ENCODE measurements at places on chromosomes 7 and 10.

DNA sequence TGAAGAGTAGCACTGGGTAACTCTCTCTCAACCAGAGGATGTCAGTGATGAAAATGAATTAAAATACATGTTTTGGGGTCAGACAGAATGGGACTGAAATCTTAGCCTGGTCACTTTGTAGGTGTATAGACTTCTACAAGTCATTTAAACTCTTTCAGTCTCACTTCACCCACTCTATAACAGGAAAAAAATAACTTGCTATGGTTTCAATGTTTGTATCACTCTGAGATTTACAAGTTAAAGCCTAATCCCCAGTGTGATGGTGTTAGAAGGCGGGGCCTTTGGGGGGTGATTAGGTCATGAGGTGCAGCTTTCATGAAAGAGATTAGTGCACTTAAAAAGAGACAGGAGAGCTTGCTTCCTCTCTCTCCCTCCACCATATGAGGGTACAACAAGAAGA lies 134.8 kb downstream of the INHBA start:
- ATAC-seq = no peak

DNA sequence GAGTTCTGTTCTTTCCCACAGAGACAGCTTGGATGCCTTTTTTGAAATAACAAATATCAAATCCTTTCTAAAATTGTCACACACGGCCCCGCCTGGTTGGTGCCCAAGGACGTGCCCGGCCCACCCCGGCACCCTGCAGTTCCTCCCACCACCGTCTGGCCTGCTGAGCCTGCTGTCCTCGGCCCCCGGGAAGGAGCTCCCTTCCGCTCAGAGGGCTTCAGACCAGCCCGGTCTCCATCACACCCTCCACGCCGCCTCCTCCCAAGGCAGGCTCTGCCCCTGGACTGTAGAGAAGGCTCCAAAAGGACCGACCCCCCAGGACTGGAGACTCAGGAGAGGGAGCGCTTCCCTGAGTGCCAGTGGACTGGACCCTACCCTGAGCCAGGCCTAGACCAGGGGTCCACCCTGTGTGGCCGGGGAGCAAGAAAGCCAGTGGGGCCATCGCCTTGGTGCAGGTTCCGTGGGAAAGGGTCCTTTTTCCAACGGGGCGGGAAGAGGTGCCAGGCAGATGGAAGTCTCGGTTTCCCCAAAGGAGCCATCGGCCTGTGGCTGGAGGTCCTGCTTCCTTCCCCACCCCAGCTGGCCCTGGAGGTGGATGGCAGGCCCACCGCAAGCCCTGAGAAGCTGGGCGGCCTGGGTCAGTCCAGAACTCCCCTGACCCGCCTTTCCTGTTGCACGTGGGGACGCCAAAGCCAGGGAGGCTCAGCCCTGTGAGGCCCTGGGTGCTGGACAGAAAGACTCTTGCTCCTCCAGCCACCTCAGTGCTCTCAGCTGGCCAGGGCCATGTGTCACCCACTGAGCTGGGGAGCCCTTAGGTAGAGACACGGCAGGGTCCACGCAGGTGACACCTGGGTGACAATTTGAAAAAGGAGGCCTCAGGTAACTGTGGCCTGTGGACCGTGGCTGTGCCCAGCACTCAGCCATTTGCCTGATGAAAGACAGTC lies 69.8 kb downstream of the PWWP2B start:
- ATAC-seq = no peak

DNA sequence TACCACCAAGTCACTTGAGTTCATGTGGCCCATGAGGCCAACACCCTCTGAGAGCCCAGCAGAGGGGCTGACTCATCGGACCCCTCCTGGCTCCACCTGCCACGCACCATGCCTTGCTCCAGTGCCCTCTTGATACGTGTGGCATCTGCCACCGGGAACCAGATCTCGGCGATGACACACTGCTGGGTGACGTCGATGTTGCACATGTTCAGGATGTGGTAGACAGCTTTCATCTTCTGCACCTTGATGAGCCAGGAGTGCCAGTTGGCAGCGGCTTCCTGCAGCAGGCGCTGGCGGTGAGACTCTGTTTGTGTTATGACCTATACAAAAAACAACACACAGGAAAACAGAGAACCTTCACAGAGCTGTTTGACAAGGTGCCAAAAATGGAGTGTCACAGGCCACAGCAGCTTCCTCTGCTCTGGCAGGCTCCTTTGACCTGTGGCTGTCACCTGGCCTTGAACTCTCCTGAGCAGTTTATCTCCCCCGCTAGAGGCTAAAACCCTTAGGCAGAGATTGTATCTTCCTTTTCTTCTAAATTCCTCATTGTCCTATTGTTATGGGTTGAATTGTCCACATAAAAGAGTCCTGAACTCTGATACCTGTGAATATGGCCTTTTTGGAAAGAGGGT lies 45.2 kb upstream of the TMEM213 start:
- ATAC-seq = no peak

DNA sequence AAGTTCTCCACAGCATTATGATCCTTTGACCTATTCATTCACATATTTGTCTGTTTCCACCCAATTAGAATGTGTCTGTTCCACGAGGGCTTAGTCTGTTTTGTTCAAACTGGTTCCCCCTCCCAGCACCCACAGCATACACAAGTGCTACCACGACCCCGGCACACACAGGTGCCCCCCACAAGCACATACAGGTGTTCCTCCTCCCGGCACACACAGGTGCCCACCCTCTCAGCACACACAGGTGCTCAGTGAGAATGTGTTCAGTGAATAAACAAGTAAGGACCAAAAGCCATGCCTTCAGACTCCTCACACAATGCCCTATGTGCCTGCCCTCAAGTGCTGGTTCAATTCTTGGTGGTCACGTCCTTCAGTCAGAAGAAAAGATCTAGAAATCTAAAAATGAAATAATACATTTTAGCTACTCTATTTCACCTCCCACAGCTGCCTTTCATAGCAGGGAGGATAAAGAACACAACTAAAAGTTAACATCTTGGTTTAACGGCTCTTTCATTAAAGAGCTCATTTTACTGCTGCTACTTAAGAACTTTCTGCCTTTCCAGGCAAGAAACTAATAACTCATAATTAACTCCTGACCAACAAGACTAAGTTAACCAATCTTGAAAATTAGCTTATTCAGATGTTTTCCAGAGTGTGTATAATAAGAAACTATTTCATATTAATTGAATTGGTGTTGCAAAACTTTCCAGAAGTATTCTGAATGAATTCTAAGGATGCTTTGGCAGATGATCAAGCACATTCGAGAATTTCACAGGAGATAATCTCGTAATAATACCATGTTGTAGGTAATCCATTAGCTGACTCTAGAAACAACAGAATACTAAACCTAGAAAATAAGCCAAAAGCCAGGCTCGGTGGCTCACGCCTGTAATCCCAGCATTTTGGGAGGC lies 2.3 kb downstream of the DNMBP start:
- ATAC-seq = no peak

DNA sequence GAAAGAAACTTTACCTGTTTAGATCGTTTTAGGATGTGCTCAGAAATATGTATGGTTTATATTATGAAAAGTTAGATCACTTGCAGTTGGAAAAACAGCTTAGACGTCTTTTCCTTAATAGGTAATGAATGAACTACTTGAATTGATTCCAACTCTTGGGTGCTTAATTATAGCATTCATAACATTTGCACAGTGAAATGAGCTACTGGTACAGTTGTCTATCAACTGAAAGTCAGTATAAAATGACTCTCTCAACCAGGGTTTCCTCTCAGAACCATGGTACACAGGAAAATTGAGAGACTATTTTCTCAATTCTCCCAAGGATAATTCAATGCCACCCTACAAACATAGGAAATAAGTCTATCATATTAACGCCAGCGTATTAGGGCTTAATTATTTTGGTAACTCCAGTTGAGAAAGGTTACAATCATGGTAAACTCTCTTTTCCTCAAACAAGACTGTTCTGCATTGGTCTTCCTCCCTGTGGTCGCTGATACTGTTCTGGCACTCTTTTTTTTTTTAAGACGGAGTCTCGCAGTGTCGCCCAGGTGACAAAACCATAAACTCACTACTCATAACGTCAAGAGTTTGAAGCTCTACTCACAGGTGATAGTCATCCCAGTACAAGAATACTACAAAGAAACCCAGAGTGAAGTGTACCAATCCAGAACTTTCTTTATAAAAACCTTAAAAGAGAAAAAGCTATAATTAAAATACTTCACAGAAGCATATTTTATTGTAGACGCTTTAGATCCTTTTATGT lies 2.0 kb downstream of the ANLN start:
- ATAC-seq = no peak

GRCh38 chr7:84291756-84292155 lies 97.2 kb upstream of the SEMA3A start:
- no peak for ATAC-seq

GRCh38 chr7:5470816-5471215 lies 47.2 kb upstream of the TNRC18 start:
- peak; percentile 31 for ATAC-seq

GRCh38 chr10:17427666-17428350 lies 26.6 kb downstream of the ST8SIA6 start:
- no peak for ATAC-seq

DNA sequence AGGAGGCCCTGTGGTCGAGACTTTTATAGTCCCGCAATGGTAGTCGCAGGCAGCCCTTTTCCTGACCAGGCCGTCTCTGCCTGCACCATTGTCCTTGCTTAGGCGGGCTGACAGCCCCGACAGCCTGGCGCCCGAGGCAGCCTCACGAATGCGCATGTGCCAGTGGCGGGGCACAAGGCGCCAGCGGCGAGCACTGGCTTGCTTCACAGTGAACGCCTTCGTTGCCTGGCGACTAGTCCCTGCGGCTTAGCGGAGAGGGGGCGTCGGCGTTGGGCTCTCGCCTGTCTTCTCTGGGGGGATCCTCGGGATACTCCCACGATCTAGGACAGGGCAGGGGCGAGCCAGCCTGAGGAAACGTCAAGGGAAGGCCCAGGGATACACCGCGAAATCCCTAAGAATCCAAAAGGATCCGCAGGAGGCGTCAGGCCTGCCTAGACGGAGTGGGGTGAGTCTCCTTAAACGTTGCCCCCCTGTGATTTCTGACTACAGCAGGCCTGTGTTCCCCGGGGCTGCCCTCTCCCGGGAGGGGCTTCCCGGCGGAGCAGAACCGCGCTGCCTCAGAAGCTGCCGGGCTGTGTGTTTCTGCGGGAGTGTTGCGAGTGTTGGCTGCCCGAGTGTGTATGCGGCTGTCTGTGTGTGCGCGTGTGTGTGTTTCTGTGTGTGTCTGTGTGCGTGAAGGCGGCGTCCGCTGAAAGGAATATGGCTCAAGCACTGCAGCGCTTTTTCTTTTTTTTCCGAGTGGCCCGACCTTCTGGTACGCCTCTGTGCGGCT lies 20.5 kb upstream of the ZNF273 start:
- ATAC-seq = peak; percentile 83

GRCh38 chr10:97916586-97916985 lies 66.9 kb downstream of the GOLGA7B start:
- no peak for ATAC-seq

DNA sequence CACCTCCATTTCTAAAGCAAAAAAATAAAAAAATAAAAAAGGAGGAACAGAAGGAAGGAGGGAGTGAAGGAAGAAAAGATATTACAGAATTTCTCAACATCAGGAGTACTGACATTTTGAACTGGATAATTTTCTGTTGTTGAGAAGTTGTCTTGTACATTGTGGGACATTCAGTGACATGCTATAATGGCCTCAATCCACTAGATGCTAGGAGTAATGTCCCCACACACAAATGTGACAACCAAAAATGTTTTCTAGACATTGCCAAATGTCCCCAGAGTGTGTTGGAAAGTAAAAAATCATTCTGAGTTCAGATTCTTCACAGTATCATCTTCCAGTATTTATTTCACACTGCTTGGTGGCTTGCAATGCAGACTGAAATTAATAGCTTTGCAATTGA lies 6.5 kb downstream of the ZNF438 start:
- no peak for ATAC-seq

GRCh38 chr10:46524472-46525176 lies 31.8 kb downstream of the GPRIN2 start:
- no peak for ATAC-seq

- peak; percentile 58 for ATAC-seq
Observed at GRCh38 chr10:101291331-101292193, 62.3 kb upstream of the LBX1 start.

- no peak for ATAC-seq
Observed at GRCh38 chr7:16136896-16137295, 284.4 kb downstream of the CRPPA start.

GRCh38 chr10:123241391-123242141 lies 87.4 kb downstream of the BUB3 start:
- peak; percentile 45 for ATAC-seq

- no peak for ATAC-seq
Observed at GRCh38 chr10:101097881-101098280, 33.2 kb upstream of the TLX1 start.

- ATAC-seq = no peak
Observed at GRCh38 chr10:113518415-113518814, 34.4 kb upstream of the HABP2 start.

DNA sequence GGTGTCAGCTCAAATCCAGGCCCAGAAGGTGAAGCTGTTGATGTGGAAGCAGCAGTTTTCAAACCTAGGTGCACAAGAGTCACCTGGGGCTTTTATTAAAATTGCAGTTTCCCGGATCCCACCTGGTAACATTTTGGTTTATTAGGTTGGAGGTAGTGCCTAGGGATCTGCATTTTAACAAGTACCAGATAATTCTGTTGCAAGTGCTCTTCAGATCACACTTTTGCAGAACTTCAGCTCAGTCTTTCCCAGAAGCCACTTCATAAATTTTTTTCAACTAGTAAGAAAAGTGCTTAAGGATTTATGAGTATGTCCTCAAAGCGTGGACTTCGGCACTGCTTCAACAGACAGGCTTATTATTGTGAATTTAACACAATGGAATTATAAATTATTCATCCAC lies 213.8 kb downstream of the ADRA2A start:
- no peak for ATAC-seq

Measured in motor neuron (in vitro differentiated cells).